ENCODE measurements at places on chromosomes 1 and 21. TPM values are rescaled to one million over a fixed set of nuclear protein-coding genes. Genes with fewer than 3 reads are reported as not detected.

GRCh38 chr1:44672254-44672955 is 1.9 kb downstream of the TMEM53 start:
- DNase-seq: peak; percentile 98

DNA sequence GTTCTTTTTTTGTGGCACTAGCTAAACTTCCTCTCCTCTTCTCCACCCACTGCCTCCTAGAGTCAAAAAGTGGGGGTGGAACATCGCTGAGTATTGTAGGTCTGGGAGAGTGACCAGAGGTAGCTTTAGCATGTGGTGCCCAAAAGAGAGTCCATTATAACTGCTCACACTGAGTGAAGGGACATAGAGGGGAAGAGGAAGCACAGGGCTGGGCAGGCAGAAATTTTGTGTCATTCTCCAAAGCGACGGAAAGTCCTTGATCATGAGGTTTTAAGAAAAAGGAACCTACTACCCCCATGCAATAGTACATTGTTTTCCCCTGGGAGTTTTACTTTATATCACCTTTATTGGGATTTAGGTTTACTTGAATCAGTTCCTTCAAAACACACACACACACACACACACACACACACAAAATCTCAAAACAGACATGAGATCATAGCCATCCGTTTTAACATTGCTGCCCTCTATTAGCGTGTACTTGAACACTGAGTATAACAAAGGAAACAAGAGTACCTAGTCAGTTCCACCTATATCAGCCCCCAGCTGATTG is 4.1 kb downstream of the CD84 start:
- no peak for DNase-seq

- no peak for DNase-seq
Measured at GRCh38 chr1:111199881-111200801, at the start of gene DENND2D. Gene DENND2D, minus strand, starts transcription at chr1:111200646. Its CDS starts 187 bp downstream, at chr1:111200459.

GRCh38 chr1:104765085-104765484 is 1015.4 kb downstream of the AMY1C start:
- no peak for DNase-seq

DNA sequence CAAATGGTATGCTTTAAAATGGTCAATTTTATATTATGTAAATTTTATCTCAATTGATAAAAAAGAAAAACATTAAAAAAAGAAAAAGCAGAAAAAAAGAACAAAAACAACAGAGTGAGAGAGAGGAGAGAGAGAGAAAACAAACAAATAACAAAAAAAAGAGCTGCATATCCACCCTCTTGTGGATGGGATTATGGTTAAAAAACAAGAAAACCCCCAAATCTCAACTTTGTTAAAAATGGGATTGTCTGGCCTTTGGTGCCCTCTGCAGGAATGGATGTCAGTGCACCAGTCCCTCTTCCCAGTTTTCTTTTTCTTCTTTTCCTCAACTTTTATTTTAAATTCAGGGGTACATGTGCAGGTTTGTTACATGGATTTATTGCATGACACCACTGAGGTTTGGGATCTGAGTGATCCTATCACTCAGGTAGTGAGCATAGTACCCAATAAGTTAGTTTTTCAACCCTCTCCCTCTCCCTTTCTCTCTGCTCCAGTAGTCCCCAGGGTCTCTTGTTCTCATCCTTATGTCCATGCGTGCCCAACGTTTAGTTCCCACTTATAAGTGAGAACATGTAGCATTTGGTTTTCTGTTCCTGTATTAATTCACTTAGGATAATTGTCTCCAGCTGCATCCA is 28.1 kb downstream of the RNF187 start:
- DNase-seq: peak; percentile 34

GRCh38 chr1:4108758-4109627 is 208.9 kb upstream of the C1orf174 start:
- DNase-seq: no peak

DNA sequence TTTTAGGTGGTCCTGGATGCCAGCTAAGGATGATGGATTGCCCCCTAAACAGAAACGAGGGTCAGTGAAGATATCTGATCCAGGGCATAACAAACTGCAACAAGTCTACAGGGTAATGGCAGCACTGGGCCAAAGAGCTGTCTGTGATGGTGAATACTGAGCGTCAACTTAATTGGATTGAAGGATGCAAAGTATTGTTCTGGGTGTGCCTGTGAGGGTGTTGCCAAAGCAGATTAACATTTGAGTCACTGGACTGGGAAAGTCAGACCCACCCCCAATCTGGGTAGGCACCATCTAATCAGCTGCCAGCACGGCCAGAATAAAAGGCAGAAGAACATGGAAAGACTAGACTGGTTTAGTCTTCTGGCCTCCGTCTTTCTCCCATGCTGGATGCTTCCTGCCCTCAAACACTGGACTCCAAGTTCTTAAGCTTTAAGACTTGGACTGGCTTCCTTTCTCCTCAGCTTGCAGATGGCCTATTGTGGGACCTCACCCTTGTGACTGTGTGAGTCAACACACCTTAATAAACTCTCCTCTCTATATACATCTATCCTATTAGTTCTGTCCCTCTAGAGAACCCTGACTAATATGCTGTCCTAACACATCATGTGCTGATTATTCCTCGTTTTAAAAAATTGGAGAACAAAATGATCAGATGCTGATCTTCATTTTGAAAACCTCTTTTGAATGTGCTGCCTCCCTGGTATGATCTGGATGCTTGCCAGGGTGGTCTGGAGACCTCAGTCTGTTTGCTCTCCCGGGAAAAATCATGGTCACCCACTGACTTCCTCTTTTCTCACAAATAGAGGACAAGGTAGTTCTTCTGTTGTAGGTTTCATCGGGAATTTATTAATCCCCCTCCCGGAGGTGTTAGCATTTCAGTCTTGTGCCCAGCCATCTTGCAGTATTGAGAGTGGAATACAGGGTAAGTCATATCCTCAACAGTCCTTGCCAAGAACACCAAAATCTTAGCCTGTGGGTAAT is 234.7 kb downstream of the SETD4 start:
- DNase-seq: no peak

- DNase-seq: no peak
Measured at GRCh38 chr1:58096714-58097113, 449.8 kb downstream of the OMA1 start.

DNA sequence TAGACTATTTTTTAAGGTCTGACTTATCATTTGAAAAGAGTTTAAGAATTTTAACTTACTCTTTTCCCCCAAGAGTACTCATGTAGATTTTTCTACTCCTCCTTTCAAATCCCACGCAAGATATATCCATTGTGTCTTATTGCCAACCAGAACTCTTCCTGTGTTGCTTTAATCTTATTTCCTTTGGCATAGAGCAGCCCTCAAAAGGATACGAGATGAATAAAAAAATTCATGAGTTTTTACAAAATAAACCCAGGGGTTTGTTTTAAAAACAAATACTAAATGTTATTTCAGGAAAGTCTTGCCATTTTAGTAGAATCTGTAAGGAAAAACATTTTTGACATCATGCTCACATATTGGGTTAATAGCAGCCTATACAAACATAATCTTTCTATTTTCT is 543.2 kb upstream of the CXADR start:
- DNase-seq: no peak

DNA sequence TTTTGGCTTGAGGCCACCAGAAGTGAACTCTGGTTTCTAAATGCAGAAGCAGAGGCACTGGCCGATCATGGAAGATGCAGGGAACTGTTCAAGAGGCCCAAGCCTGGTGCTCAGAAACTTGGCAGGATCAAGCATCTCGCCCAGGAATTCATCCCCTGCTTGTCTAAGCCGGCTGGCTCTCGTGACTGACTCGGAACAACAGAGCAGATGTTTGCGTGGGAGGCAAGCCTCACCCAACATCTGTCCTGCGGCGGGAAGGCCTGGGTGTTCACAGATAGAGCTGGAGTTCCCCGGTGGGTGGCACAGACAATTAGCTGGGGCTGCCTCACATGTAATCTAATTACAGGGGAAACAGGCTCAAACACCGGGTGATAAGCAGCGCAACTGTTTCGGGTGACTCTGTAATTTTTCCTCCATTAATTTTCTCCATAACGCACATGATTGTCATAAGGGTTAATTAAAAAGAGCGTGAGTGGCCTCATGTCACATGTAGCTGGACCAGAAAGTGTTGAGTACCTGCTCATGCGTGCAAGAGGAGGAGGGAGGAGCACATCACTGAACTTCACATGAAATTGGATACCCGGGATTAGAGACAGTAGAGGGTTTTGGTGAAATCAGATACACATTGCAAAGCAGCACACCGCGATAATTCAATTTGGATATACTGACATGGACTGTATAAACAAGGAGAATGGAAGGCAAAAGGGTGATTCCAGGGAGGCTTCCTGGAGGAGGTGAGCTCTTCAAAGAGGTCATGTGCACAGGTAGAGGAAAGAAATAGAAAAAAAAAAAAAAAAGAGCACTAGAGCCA is 180.0 kb downstream of the ETS2 start:
- DNase-seq: peak; percentile 85

DNA sequence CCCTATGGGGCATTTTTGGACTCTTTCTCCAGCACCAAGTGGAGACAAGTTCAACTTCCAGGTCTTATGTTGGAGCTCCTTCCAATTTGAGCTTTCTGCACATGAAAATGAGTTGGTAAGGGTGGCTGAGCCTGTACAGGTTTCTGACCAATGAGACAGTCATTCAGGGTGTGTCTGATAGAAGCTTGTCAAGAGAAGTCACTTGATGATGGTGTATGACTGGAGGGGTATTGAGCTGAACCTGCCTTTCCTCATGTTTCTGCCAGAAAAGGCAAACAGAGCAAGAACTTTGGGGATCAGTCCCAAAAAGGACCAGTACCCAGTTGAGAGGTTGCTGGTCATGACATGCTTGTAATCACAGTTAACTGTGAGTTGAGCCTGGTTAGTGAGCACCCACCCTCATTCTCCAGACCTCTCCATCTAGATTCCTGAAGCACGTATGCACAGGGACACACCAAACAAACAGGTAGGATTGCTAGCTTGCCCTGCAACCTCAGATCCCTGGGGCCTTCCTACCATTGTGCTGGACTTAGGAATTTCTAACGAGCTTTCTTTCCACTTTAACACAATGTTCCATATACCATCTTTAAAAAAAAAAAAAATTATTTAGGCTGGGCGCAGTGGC is 26.6 kb downstream of the FAM89A start:
- no peak for DNase-seq

DNA sequence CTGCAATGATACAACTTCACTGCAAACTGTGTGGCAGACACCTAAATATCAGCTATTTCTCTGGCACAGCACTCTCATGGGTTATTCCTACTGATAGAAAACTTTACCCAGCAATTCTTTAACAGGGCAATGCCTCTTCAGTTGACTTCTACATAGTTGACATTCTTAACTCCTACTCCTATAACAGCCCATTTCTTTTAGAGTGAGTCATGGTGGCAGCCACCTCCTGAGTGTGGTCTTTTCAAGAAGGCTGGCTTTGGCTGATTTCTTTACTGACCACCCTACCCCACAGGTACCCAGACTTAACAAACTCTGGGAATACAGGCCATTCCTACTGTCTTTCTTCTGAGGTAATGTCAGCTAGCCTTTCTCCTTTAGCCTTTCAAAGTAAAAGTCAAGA is 805.8 kb upstream of the ADGRL2 start:
- no peak for DNase-seq

DNA sequence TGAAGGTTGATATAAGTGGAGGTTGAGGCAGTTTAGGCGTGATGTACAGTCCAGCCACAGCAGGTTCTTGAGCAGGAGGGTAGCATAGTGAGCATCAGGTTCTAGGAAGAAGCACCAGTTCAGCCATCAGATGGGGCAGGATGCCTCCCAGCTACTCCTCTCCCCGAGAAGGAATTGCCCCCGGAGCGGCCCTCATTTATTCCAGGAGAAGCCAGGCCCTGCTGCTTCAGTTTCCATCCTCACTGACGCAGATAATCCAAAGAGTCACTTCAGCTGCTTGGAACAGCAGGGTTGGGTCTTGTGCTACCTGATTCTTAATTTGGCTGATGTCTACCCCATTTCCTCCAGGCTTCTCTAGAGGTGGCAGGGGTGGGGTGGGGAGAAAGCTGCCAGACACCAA is 54.7 kb downstream of the LACTBL1 start:
- no peak for DNase-seq

GRCh38 chr1:201791051-201791778 is 37.7 kb upstream of the IPO9 start:
- DNase-seq: no peak

GRCh38 chr21:42254651-42255601 is 36.0 kb downstream of the ABCG1 start:
- DNase-seq: no peak

GRCh38 chr21:30238168-30238567 is 22.3 kb upstream of the CLDN8 start:
- no peak for DNase-seq

GRCh38 chr1:48829446-48829845 is 52.8 kb upstream of the BEND5 start:
- DNase-seq: no peak

- peak; percentile 74 for DNase-seq
Measured at GRCh38 chr1:202888221-202888530, 773 bp downstream of the RABIF start.

DNA sequence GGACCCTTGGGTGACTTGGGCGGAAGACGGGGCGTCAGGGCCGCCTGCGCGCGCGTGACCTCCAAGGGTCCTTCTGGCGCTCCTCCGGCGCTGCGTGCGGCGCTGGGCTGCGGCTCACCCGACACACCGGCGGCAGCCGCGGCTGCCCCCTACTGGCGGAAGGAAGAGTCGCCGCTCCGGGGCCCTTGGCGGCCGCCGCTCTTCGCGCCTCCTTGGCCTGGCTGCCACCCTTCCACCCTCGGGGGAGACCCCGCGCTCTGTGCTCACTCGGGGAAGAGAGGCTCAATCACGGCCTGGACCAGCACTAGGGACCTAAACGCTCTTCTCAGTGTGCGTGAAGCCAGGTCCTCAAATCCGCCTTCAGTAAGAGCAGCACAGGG is 89.7 kb downstream of the DMRTA2 start:
- DNase-seq: no peak

DNA sequence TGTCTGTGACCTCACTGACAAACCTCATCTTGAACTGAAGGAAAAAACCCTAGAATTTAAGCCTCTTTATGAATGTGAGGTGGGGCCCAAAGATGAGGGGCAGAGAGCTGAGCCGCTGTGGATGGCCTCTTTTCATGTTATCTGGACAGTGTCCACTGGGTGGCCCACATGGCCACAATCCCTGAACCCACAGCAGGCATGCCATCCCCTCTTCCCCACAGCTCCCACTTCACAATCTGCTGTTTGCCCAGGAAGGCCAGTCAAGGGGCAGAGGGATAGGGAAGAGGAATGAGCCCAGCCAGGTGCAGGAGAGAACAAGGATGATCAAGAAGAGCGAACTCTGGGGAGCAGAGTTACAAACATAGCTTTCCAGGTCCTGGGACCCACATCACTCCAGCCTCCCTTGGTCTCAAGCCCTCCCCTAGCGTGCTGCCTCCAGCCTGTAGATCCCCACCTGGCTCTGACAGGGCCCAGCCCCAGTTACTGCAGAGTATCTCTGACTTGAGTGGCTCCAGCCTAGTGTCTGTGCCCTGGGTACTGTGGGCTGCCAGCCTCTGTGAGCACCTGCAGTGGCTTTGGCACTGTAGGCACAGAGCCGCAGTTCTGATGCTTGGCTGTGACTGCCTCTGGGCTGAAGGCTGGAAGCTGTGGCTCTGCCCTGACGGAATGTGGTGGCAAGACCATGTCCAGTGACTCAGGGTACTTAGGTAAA is 1.9 kb upstream of the SLFNL1 start:
- DNase-seq: peak; percentile 39

Gene LMX1A
- total RNA-seq: not detected

Gene KRTAP10-6
- not detected for total RNA-seq

Gene CD1D
- total RNA-seq: not detected

Gene C2CD4D
- total RNA-seq: not detected

Gene RNF186
- not detected for total RNA-seq

Gene MEX3A
- total RNA-seq: 3.2 TPM

Gene ATP1A4
- not detected for total RNA-seq

All from M059J (cell line).